ENCODE measurements at places on chromosomes 13 and 19. TPM values are rescaled to one million over a fixed set of nuclear protein-coding genes. Genes with fewer than 3 reads are reported as not detected.

DNA sequence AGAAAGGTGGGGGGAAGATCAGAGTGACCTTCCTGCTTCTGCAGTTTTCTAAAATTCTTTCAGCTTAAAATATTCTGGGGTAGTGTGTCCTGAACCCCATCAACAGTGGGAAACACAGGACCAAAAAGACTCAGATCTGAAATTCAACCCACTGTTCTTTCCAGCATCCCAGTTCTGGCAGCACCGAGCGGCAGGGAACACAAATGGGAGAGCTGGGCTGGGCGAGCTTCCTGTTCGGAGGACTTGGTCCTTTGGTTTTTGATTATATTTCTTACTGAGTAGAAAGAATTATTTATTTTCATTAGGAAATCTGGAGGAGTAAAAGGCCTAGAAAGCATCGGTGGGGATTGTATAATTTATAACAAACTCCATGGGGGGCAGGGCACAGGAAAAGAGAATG is 239.1 kb downstream of the COG6 start:
- DNase-seq: no peak

Gene ZNF441
- 3.3 TPM for total RNA-seq

Gene NTN5
- not detected for total RNA-seq

Gene RASAL3
- not detected for total RNA-seq
